Lung (tissue), 17 donors: ENCODE measurements at places on chromosomes 5 and 9. TPM values are rescaled to one million over a fixed set of nuclear protein-coding genes. Genes with fewer than 3 reads are reported as not detected.

GPR151 gene
- not detected for total RNA-seq

- no peaks in the 10 kb centered on the region for H3K36me3 ChIP-seq
- H3K4me1 ChIP-seq = peaks cover 4% of the 10 kb centered on the region
- no peak overlapping the region for H3K4me3 ChIP-seq
- no peaks in the 10 kb centered on the region for H3K27me3 ChIP-seq
- H3K27ac ChIP-seq = no peak overlapping the region
Observed at GRCh38 chr9:93072383-93072795, 13.9 kb downstream of the SUSD3 start.

NRG2 gene
- total RNA-seq = 1.6 TPM

GRCh38 chr9:130986356-130986965 is 22.5 kb upstream of the LAMC3 start:
- no peaks in the 10 kb centered on the region for H3K36me3 ChIP-seq
- no peak for DNase-seq
- no peaks in the 10 kb centered on the region for H3K4me1 ChIP-seq
- H3K27ac ChIP-seq = no peak overlapping the region

DNA sequence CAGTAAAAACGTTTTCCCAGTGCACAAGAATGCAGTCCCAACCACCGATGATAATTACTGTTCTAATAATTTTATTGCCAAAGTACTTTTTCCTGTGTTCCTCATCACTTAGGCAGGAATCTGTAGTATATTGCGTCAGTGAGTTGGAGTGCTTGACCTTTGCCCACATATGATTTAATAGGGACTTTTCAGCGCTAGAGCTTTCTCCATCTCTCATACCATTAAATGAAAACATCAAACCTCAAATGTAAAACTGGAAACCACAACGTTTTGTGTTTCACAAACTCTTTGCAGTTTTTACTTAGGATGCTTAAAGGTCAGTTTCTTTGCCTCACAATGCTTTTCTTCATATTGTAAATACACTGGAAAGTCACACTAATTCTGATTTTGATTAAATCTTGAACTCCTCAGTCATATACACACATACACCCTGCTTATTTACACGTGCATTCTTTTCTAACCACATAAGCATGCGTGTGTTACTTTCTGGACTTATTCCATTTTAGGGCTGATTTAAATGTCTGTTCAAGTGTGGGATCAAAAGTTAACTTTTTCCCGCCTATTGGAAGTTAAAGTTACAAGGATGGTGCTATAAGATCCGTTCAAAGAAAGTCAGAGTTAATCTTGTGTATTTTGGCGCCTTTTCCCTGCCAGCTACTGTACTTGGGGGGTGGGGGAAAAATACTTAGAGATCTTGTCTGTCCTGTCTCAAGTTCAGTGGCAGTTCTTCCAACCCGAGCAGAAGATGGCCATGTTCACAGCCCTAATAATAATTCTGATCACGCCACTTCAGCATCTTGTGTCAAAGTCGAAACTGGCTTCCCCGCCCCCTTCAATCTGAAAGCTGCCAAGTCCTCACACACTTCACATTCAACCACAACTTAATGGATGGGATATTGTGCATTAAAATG is 6.6 kb upstream of the NFIB start:
- peaks cover 34% of the 10 kb centered on the region for H3K4me1 ChIP-seq
- no peaks in the 10 kb centered on the region for H3K27me3 ChIP-seq
- no peaks in the 10 kb centered on the region for H3K36me3 ChIP-seq
- H3K4me3 ChIP-seq = no peak overlapping the region
- H3K27ac ChIP-seq = peak overlapping the region; percentile 98
- DNase-seq = peak; percentile 90

DNA sequence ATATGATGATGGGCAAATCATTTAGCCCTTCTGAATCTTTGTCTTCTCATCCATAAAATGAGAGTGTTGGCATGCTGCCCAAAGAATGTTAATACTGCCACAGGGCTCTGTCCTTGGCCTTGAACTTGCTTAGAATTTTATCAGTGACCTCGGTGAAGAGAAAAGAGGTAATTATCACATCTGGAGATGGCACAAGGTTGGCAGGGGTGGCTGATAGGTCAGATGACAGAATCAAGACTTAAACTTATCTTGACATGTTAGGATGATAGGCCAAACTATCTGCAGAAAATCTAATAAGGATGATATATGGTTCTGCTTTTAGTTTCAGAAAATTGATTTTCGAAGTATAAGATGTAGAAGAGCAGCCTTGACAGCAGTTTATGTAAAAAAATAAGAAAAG is 599.1 kb upstream of the CLINT1 start:
- H3K4me3 ChIP-seq = no peak overlapping the region
- H3K27ac ChIP-seq = no peak overlapping the region

GRCh38 chr9:124481115-124481514 is 26.1 kb downstream of the NR5A1 start:
- no peaks in the 10 kb centered on the region for H3K36me3 ChIP-seq
- H3K27me3 ChIP-seq = peaks cover 13% of the 10 kb centered on the region
- no peak overlapping the region for H3K27ac ChIP-seq
- DNase-seq = no peak
- H3K4me3 ChIP-seq = no peak overlapping the region

FCN2 gene
- not detected for total RNA-seq

OGN gene
- total RNA-seq = 145 TPM
